ENCODE measurements at places on chromosomes 1 and 21. TPM values are rescaled to one million over a fixed set of nuclear protein-coding genes. Genes with fewer than 3 reads are reported as not detected.

CDK11B gene
- 13.2 TPM for total RNA-seq

TMEM52 gene
- not detected for total RNA-seq

C1orf185 gene
- not detected for total RNA-seq

DENND2C gene
- total RNA-seq: 2.9 TPM

OR6N1 gene
- not detected for total RNA-seq

MMEL1 gene
- total RNA-seq: 5.4 TPM

PTPN7 gene
- 0.68 TPM for total RNA-seq

KCNA3 gene
- not detected for total RNA-seq

LDLRAD1 gene
- not detected for total RNA-seq

ASAP3 gene
- total RNA-seq: 25.5 TPM

PRDM16 gene
- total RNA-seq: not detected

CELA2B gene
- total RNA-seq: not detected

USH2A gene
- not detected for total RNA-seq

TBX15 gene
- not detected for total RNA-seq

KIF26B gene
- 1.0 TPM for total RNA-seq

GIPC2 gene
- total RNA-seq: 55.5 TPM

SYNJ1 gene
- 23.5 TPM for total RNA-seq

TMEM82 gene
- total RNA-seq: not detected

DHRS3 gene
- total RNA-seq: 121 TPM

All from dermis blood vessel endothelial cell (primary cell).